Urothelium cell line (cell line): ENCODE measurements at places on chromosomes 4 and X.

- DNase-seq = no peak
Measured at GRCh38 chr4:60809486-60809800, 390.7 kb upstream of the ADGRL3 start.

DNA sequence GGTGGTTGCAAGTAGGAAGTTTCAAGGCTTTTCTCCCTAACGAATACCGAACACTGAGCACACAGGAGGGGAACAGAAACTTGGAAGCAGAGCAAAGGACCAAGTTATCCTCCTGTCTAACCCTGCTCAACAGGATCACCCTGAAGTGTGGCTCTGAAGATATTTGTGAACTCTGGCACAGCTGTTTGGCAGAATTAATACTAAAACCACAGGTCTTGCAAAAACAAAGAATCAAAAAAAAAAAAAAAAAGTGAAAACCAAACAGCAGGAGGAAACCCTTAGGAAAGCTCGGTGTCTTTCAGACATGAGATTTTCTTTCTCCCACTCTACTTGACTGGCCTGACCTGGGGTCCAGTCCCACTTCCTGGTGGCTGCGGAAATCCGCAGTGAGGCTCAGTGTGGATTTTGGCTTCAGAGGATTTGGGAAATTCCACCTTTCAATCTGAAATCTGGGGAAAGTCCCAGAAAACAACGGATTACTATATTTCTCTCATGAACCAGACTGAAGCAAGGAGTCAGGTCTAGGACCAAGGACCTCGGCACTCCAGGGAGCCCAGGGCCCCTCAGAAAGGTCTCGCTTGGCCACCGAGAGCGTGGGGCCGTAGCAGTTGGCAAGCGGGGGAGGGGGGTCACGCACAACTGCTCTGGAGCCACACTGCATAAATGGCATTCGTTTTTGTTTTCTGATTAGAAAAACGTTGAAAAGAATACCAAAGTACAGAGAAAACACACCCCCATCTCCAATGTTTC, 867 bp downstream of the TIFA start:
- DNase-seq = peak; percentile 26

DNA sequence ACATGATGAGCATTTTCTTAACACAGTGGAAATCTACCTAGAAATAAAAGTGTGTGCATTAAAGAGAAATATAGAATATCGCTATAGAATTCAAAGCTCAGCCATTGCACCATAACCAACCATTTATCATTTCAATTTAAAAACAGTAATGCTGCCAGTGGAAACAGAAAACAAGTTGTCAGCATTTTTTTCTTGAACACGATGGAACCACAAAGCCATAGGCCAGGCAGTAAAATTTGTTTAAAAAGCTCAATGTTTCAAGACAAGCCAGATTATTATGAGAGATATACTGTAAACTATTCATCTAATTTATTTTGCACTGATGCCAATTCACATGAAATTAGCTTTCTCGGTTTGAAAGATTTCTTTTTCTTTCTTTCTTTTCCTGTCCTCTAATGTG, 46.7 kb upstream of the NRK start:
- no peak for DNase-seq

GRCh38 chr4:8900588-8900987, 28.9 kb upstream of the HMX1 start:
- no peak for DNase-seq

DNA sequence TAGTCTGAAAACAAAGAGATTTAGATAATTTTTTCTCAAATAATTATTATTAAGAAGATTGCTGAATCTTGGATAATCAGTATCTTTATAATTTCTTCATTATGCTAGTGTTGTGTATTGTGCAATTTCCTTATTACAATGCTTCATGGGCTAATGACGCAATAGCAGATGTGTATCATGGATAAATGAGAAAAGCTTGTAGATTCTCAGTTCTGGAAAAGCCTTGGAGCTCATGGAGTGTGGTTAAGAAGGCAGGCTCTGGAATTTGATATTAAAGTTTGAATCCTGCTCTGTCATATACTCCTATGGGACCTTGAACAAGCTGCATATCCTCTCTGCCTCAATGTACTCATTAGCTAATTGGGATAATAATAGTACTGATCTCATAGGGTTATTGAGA, 18.9 kb upstream of the CXCL8 start:
- DNase-seq = no peak

DNA sequence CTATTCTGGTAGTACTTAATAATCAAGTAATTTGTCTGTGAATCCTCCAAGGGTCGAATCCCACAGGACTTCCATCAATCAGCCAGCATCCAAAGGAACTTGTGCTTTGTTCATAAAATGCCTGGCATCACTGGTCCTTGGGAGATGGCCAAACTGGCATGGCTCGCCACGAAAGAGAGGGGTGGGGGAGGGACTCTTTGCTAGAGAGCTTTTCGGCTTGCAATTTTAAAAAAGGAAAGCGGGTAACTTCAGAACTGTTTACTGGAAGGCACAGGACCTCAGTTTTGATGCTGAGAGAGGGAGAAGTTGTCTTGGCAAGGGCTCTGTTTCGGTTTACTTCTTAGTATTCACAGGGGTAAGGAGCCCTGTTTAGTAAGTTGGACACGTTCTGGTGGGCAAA, 79.4 kb upstream of the FHL1 start:
- DNase-seq = no peak

DNA sequence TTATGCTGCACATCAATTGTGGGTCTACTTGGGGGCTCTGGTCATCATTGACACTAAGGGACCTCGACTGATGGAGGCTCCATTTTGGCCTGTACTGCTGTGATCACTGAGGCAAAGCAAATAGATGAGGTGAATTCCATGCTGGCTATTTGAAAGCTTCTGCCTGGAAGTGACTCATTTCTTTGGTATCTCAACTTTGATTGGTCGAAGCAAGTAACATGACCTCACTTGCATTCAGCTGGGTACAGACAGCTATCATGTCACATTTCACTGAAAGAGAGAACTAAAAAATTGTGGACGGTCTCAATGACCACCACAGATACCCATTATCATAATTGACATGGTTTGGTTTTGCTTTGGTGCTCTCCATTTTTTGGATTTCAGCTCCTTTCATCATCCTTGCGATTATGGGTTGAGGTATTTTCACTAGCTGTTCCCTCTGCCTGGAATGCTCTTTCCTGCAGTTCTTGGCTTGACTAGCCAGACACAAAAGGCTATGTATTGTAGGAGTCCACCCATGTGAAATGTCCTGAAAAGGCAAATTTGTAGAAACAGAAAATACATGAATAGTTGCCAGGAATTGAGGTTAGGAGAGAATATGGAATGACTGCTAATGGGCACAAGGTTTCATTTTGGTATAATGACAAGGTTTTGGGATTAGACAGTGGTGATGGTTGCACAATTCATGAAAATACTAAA, 369.2 kb upstream of the LCORL start:
- DNase-seq = peak; percentile 22

- DNase-seq = no peak
Measured at GRCh38 chrX:152306331-152306730, 144.8 kb downstream of the GABRA3 start.
